GF-D8 (cell line): ENCODE measurements at places on chromosomes 7 and 10.

GRCh38 chr10:124387078-124387874 is 31.4 kb downstream of the OAT start:
- no peak for DNase-seq

DNA sequence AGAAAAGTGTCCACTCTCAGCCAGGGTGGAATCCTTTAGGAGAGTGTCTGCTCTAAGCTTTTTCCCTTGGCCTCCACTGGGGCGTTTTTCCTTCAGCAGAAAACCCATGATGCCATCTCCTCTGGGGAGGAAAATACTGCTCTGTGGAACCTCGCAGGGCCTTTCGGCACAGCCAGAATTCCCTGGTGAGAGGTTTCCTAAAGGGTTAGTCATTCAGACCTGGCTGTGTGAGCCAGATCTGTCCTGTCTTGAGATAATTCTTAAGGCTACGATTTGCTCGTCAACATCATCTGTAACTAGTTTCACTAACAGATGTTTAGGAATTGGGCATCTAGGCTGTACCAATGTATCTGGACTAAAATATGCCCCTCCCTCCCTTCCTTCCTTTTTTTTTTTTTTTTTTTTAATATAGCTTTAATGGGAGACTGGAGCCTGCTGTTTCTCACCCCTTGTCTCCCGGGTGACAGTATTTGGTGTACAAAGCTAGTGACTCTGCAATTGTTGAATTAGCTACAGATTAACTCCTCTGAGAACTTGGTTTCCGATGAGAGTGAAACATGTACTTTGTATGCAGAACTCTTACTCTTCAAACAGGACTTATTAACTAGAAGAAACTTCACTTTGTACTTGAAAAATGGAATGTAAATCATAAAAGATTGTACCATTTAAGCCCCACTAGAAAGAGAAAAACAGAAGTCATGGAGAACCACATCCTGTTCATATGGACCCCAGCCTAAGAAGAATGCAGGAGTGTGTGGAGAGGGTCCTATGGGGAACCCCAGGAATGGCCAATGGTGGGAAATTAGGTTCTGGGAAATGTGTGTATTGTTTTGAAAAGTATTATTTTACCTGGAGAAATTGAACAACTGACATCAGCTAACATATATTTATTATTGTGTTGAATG is 230.9 kb downstream of the CAMK1D start:
- DNase-seq: no peak

- DNase-seq: peak; percentile 49
Measured at GRCh38 chr7:129367700-129368388, 66.4 kb upstream of the STRIP2 start.

GRCh38 chr7:151556592-151556991 is 36.9 kb upstream of the RHEB start:
- DNase-seq: no peak

- DNase-seq: no peak
Measured at GRCh38 chr7:20326342-20326741, 4.4 kb upstream of the ITGB8 start.

- no peak for DNase-seq
Measured at GRCh38 chr7:122269241-122269640, 35.3 kb downstream of the FEZF1 start.

DNA sequence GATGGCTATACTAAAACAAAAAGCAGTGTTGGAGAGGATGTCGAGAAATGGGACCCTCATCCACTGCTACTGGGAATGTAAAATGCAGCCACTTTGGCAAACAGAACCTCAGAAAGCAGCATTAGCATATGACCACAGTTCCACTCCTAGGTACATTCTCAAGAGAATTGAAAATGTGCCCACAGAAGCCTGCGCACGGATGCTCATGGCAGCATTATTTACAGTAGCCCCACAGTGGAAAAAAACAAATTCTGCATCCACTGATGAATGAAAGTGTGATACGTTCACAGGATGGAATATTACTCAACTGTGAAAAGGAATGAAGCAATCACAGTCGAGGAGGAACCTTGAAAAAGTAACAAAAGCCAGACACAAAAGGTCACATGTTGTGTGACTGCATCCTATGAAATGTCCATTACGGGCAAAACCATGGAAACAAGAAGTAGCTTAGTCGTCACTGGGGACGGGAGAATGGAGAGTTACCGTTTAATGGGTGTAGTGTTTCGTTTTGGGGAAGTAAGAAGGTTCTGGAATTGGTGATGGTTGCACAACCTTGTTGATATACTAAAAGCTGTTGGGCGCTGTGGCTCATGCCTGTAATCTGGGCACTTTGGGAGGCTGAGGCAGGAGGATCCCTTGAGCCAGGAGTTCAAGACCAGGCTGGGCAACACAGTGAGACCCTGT is 2.5 kb upstream of the UPK3B start:
- no peak for DNase-seq
